ENCODE measurements at places on chromosomes 11 and 22.
A peak's percentile ranks its signal among the peaks of the same experiment; 100 is the strongest.

- H3K27ac ChIP-seq: peak overlapping the region; percentile 94
- H3K36me3 ChIP-seq: no peaks in the 10 kb centered on the region
- peak; percentile 57 for DNase-seq
- H3K27me3 ChIP-seq: no peaks in the 10 kb centered on the region
- peak overlapping the region; percentile 97 for H3K4me3 ChIP-seq
Observed at GRCh38 chr11:9263840-9264315, 1.3 kb downstream of the DENND5A start.

- H3K27ac ChIP-seq: no peak overlapping the region
- no peaks in the 10 kb centered on the region for H3K27me3 ChIP-seq
Observed at GRCh38 chr11:9184516-9184915, 80.6 kb downstream of the DENND5A start.

GRCh38 chr11:119720311-119720913 is 8.6 kb downstream of the NECTIN1 start:
- H3K4me3 ChIP-seq: no peak overlapping the region
- no peaks in the 10 kb centered on the region for H3K36me3 ChIP-seq
- H3K27ac ChIP-seq: peak overlapping the region; percentile 14
- H3K27me3 ChIP-seq: no peaks in the 10 kb centered on the region

DNA sequence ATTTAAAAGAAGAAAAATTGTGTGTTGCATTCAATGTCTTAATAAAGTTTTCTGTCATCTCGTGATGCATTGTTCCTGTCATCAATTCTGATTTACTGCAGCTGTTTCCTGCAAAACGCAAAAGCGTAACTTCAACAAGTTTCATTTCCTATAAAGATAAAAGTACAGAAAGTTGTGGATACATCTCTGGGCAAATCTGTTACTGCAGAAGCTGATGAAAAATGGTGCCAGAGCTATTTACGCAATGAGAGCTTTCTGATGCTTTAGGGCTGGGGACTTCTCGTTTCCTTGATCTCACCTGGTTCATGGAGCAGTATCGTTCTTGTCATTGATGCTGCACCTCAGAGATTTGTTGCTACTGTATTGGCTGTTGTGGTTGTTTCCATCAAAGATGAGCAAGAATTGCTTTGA is 15.5 kb upstream of the MS4A12 start:
- H3K27ac ChIP-seq: no peak overlapping the region
- peaks cover 33% of the 10 kb centered on the region for H3K4me1 ChIP-seq
- no peak for DNase-seq

DNA sequence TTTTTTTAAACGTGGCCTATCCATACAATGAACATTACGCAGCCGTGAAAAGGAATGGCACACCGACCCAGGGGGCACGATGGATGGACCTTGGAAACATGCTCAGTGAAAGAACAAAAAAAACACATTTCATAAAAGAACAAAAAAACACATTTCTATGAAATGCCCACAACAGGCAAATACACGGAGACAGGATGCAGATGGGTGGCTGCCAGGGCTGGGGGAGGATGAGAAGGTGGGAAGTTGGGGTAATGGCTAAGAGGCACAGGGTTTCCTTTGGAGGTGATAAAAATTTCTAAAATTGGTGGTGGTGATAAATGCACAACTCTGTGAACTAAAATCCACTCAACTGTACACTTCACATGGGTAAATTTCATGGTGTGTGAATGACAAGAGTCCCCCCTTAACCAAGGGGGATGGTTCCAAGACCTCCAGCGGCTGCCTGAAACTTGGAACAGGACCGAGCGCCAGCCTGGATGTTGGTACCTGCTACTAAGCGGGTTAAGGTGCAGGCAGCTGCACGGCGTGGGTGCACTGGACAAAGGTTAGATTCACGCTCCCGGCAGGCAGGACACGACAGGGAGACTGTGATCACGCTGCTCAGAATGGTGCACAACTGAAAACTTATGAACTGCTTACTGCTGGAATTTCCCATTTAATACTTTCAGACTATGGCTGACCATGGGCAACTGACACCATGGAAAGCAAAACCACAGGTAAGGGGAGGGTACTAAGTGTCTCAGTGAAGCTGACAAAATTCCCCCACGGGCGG is 16.5 kb downstream of the BRD1 start:
- H3K36me3 ChIP-seq: no peaks in the 10 kb centered on the region
- no peaks in the 10 kb centered on the region for H3K27me3 ChIP-seq
- DNase-seq: no peak
- H3K27ac ChIP-seq: peak overlapping the region; percentile 90

- no peaks in the 10 kb centered on the region for H3K27me3 ChIP-seq
- peaks cover 11% of the 10 kb centered on the region for H3K4me1 ChIP-seq
- H3K27ac ChIP-seq: no peak overlapping the region
- H3K36me3 ChIP-seq: no peaks in the 10 kb centered on the region
- DNase-seq: no peak
Observed at GRCh38 chr11:66871521-66871901, 14.6 kb downstream of the LRFN4 start.

GRCh38 chr11:94107363-94107762 is 21.3 kb upstream of the PANX1 start:
- no peak overlapping the region for H3K27ac ChIP-seq
- H3K36me3 ChIP-seq: no peaks in the 10 kb centered on the region
- H3K27me3 ChIP-seq: peaks cover 7% of the 10 kb centered on the region
- H3K4me1 ChIP-seq: no peaks in the 10 kb centered on the region

- no peak for DNase-seq
- H3K27me3 ChIP-seq: peaks cover 57% of the 10 kb centered on the region
- peaks cover 6% of the 10 kb centered on the region for H3K4me1 ChIP-seq
Observed at GRCh38 chr11:27722117-27722952, 22.1 kb upstream of the BDNF start.

DNA sequence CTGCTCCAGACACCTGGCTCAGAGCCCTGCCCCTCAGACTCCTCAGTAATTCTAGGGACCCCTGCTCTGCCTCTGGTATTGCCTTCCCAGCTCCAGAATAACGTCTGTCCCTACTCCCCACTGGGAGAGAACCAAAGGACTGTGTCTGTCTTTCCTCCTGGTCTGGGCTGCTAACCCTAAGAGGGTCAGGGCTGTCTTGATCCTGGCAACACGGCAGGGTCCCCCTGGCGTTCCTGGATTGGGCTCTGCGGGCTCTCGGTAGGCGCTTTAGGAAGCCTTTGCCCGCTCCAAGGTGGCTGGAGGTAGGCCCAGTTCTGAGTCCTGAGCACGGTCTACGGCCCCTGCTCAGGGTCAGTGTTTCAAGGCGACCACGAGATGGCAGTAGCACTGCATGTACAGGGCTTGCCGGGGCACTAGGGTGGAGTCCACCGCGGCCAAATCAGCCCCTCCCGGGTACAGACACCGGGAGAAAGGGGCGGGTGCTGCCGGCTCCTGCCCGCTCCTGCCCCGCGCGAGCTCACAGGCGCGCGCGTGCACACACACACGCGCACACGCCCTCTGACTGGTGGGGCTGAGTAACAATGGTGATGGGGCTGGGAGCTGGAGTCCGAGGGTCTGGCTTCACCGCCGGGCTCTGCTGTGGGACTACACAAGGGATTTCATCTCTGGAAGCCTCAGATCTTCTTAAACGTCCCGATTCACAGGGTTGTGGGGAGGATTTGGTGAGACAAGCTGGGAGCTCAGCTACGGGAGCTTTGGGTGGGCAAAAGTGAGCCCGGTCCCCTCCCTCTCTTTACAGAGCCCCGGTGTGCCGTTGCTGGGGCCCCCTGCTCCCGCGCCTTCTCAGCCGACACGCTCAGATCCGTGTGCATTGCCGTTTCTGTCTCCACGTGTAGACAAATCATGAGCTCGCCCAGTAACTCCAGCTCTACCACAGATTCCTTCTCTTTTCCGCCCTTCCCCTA is 30.1 kb upstream of the HMOX1 start:
- peaks cover 3% of the 10 kb centered on the region for H3K27me3 ChIP-seq
- no peak overlapping the region for H3K27ac ChIP-seq
- DNase-seq: peak; percentile 81
- H3K36me3 ChIP-seq: no peaks in the 10 kb centered on the region
